ENCODE measurements at places on chromosomes 2 and 18.

DNA sequence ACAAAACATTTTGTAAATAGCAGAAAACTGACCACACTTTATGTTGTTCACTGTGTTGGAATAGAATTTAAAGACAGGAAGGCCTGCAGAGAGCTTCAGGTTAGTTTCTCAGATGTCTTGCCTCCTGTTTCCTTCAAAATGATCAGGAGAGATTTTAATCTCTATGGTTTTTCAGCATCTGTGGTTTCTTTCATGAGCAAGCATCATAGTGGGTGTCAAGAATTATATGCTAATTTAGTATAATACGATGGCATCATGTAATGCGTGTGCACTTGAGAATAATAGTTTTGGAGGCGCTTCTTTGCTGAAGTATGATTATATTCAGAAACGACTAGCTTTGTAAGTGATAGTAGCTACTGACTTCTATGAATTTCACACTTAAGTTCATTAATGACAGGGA, 149.9 kb downstream of the PLCL1 start:
- no peak for DNase-seq

- peak; percentile 70 for DNase-seq
Observed at GRCh38 chr2:239881561-239882320, 143.4 kb downstream of the NDUFA10 start.

- DNase-seq, result no peak
Observed at GRCh38 chr2:166518634-166519390, 24.8 kb upstream of the SCN7A start.

DNA sequence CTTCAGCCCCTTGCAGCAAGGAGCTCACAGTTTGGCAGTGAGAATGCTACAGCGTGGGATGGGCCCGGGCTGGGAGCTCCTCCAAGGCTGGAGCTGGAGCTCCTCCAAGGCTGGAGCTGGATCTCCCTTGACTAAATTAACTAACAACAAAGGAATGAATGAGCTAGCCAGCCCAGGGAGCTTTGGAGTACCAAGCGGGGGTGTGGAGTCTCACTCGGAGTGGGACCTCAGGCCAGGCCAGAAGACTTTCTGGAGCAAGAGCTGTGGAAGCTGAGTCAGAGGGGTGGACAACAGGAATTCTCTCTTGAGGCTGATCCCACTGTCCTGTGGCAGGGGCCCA, 244.7 kb upstream of the HS6ST1 start:
- DNase-seq, result no peak

DNA sequence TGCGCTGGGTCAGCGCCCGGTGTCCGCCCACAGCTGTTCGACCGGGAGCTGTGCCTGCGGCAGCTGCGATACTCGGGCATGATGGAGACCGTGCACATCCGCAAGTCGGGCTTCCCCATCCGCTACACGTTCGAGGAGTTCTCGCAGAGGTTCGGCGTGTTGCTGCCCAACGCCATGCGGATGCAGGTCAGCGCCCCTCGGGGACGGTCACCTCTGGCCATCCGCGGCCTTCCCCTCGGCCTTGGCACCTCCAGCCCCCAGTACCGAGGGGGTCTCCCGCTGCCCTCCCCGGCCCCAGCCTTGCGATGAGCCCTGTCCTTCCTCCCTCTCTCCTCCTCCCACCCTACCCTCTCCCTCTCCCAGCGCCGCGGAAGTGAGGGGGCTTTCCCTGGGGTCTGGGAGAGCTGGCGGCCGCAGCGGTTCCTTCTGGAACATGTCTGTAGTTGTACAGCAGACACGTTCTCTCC, 53.2 kb upstream of the GPR17 start:
- DNase-seq, result no peak

DNA sequence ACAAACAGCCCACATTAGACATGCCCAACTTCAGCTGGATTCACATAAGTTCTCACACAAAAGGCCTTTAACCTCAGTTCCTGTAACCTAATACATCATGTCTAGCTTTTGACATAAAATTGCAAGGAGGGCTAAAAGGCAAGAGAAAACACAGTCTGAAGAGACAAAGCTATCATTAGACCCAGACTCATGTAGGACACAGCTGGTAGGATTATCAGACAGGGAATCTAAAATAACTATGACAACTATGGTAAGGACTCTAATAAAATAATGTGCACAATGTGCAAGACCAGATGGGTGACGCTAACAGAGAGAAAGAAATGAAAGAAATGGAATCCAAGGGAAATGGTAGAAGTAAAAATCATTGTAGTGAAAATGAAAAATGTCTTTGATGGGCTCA, 643.2 kb upstream of the RAB6C start:
- no peak for DNase-seq

GRCh38 chr18:22342625-22343024, 75.1 kb downstream of the CTAGE1 start:
- peak; percentile 97 for DNase-seq

DNA sequence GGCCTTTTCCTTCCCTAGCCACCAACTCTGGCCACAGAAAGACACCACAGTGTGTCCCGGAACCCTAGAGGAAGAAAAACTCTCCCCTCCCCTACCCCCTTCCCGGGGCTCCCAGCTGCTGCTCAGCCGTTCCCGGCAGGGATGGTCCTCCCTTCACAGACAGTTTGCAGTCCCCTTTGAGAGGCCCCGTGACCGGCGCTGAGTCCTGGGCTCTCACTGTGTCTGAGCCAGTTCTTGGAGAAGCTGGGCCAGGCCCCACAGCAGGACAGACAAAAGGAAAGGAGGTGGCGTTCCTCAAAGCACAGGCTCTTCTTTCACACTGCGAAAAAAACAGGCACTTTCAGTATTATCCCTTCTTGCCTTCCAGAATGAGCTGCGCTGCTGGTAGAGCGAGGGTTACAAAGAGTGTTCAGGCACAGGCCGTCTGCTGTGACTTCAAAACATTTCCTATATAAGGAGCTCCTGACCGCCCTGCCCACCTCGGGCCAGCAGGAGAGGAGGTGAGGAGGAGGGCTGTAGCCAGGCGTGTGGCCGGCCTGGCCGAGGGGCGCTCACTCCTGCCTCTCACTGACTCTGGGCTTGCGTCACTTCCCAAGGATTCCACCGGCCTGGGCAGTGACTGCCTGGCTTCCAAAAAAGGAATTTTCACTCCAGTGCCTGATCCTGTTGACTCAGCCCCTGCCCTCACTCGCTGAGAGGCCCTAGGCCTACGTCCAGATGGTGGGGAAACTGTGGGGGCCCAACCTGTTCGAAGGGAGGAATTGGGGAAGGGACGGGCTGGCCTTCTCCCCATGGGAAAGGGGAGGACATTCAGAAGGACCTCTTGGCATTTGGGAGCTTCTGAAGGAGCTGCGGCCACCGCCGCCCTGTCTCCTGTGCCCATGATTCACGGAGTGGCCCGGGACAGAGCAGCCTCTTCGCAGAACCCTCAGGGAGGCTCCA, 24.9 kb downstream of the CIDEA start:
- peak; percentile 95 for DNase-seq

DNA sequence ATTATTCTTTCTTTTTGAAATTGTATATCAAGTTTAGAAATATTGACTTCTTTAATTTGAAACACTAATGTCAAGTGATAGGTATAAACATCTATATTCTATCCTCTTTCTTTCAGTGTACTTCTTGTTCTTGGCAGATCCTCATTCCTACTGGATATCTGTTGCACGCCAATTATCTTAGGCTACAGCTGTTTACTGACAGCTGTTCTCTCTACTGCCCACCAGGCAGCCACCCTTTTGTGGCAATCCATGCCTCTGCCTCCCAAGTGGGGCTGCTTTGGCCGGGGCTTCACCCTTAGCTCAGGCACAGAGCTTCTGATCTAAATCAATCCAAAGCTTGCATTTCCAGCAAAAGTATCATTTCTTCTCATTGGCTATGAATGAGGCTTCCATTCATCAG, 50.6 kb upstream of the ITSN2 start:
- no peak for DNase-seq

DNA sequence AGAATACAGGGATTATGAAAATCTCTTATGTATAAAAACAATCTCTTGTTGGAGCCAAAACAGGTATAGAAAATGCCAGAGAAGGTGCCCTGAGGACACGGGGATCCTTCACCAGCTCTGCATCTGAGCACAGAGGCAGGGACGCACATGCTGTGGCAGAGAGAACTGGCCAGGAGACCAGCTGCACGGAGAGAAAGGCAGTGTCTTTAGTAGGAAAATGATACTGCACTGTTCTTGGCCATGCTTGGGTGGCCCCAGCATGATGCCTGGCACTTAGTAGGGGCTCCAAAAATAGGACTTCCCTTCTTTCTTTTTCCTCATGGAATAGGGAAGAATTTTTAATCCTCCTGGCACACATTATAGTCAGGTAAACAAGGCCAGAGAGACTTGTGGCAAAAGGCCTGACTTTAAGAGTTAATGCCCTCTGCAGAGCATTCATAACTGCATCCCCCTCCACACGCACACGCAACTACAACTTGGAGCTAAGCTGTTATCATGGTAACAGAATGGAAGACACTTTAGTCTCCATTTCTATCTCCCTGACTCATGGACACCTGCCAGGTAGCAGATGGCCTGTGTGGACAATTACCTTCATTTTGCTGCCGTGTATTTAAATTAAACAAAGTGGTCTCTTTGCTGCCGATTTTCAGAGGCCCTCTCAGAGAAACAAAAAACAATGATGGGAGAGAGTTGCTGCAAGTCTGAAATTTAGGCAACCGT, 59.7 kb upstream of the DNMT3A start:
- DNase-seq, result no peak

DNA sequence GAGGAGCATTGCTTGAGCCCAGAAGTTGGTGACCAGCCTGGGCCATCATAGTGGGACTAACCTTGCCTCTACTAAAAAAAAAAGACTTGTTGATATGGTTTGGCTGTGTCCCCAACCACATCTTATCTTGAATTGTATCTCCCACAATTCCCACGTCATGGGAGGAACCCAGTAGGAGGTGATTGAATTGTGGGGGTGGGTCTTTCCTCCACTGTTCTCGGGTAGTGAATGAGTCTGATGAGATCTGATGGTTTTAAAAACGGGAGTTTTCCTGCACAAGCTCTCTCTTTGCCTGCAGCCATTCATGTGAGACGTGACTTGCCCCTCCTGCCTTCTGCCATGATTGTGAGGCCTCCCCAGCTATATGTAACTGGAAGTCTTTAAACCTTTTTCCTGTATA, 47.0 kb downstream of the PROC start:
- no peak for DNase-seq

DNA sequence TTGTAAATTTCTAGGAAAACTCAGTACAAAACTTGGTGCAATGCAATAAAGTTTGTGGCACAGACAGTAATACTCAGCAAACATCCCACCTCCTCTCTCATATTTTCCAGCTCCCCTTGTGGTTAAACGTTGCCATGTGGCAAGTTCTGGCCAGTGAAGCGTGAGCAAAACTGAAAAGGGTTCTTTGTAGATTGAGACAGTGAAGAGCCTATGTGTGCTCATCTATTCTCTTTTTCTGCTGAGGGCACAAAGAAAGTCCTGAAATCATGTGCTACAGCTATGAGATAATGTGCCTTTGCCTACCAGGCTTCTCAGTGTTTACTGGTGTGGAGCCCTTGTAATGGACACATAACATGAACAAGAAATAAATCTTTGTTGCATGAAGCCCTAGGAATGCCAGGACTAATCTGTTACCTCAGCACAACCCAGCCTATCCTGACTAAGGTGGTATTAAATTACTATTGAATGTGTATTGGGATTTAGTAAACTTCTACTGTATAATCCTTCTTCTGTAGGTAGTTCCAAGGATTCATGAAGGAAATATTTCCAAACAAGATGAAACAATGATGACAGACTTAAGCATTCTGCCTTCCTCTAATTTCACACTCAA, 13.0 kb upstream of the TYMS start:
- peak; percentile 58 for DNase-seq

- peak; percentile 11 for DNase-seq
Observed at GRCh38 chr2:223264541-223265193, 212.7 kb downstream of the KCNE4 start.

GRCh38 chr2:137955536-137955935, 8.7 kb upstream of the HNMT start:
- no peak for DNase-seq

DNA sequence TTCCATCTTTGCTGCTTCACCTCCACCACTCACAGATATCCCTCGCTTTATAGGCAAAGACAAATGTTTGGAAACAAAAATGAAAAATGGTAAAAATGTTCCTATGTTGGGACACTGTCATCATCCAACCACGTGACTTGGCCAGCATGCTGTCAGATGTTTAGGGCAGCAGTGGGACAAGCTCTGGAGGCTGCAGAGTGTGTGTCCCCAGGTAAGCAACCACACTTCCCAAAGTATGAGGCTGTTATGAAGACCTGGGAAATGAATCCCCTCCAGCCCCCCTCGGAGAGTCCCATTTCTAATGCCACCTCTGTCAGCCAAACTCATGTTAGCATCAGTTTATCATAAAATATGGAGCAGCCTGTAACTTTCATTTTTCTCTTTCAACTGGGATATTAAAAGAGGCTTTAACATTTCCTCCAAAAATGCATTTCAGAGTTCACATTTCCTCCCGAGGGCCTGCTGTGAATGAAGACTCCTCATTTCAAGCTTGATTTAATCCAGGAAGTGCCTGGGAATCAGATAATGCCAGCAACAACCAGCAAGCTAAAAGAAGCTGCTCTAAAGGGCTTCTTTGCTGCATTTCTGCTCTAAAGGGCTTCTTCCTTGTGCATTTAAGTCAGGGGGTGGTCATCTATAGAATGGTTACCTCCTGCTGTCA, 66.2 kb downstream of the APOB start:
- DNase-seq, result no peak

DNA sequence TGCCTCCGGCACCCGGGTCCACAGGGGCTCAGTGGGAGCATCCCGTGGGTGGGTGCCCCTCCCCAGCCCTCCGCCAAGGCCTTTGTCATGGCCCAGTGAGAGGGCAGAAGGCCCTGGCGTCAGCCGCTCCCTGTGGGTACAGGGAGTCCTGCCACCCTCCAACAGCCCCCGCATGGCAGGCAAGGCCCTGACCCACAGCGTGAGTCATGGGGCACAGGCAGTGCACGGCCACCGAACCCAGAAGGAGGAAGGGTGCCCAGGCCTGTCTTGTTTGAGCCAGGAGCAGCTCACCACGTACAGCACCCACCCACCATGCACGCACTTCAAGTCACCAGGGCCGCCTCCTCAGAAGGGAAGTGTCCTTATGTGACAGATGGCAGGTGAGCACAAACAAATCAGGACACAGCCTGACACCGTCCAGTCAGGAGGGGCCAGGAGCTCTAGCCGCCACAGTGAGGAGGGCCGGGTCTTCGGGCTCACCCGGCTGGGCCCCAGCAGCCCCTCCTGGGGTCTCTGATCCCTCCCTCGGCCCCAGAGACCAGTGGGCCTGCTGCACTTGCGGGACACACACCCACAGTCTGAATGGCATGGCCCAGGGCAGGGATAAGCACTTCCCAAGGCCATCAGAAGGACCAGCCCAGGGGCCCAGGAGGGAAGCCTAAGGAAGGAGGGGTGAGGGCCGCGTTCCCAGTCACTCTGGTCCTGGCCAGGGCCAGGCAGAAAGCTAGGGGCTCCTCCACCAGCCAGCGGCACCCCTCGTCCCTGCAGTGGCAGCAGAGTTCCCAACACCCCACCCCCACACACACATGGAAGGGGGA, 25.8 kb downstream of the BIN1 start:
- peak; percentile 68 for DNase-seq

DNA sequence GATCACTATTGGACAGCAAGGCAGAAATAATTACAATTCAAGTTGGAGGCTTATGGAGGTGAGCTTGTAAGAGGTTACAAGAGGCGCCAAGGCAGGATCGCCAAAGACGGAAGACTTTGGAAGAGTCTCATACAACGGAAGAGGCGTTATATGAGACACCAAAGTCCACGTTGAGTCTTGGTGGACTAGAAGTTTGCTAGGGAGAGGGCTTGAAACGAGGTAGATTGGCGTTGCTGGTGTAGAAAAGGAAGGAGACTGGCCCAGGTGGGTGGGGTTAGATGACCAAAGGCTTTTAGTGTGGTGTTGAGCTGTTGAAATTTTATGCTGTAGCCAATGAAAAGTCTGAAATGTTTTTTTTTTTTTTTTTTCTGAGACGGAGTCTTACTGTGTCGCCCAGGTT, 1.4 kb downstream of the MSH2 start:
- DNase-seq, result no peak
